ENCODE measurements at places on chromosomes 13 and 19.
A peak's percentile ranks its signal among the peaks of the same experiment; 100 is the strongest.

DNA sequence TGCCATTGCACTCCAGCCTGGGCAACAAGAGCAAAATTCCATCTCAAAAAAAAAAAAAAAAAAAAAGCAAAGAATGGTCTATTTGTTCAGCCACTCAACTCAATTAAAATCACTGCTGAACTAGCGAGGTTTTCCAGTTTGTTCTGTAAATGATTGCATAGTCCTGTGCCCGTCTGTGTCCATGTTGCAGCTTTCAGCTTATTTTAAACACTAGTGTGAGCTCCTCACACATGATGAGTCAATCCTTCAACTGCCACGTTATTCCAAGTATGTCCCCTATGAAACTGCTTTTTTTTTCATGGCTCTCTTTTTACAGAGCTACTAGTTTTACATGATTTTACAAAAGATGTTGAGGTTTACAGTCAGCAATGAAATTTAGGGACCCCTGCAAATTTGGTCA is 12.2 kb downstream of the SUGP2 start:
- DNase-seq, result no peak

DNA sequence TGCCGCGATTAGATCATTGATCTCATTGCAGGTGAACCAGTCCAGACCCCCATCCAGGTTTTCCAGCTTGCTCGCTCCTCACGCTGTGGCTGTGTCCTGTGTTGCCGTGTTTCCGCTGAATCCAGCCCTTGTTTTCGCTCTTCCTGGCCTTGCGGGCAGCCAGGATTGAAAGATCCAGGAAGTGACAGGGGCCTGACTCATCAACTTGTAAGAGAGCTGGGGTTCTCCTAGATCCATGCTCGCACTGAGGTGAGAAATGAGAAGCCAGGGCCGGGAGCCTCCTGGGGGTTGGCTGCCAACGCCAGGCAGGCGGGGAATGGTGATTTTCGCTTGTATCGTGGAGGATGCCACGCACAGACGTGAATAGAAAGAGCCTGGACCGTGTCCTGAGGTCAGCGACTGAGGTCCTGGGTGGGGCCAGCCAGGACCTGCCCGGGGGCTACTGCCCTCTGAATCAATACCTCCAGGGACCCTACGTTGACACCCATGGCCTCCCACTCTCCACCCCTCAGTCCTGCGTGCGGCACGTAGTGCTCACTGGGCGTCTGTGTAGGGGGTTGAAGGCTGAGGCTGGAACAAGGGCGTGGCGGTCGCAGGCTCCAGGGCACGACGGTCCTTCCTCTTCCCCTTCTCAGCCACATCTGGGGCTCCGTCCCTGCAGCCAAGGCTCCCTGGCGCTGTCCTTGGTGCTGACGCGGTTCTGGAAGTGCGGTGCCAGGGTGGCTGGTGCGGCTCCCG is 7.3 kb upstream of the PTPRH start:
- peak; percentile 94 for DNase-seq

DNA sequence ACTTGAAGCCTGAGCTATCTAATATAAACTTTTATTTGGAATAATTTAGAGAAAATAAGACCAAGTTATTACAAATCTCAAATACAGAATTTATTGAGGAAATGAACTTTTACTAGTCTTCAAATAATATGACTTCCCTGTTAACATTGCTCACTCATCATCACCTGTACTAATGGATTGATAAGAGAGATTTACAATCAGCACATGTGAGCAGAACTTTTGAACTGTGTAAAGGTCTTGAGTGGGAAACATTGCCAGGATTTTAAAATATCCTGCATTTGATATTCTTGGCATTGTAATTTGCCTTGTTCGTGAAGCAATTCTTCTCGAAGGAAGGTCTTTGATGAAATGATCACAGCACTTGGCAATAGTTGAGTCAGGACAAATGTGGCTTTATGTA is 111.9 kb downstream of the FGF9 start:
- no peak for DNase-seq

DNA sequence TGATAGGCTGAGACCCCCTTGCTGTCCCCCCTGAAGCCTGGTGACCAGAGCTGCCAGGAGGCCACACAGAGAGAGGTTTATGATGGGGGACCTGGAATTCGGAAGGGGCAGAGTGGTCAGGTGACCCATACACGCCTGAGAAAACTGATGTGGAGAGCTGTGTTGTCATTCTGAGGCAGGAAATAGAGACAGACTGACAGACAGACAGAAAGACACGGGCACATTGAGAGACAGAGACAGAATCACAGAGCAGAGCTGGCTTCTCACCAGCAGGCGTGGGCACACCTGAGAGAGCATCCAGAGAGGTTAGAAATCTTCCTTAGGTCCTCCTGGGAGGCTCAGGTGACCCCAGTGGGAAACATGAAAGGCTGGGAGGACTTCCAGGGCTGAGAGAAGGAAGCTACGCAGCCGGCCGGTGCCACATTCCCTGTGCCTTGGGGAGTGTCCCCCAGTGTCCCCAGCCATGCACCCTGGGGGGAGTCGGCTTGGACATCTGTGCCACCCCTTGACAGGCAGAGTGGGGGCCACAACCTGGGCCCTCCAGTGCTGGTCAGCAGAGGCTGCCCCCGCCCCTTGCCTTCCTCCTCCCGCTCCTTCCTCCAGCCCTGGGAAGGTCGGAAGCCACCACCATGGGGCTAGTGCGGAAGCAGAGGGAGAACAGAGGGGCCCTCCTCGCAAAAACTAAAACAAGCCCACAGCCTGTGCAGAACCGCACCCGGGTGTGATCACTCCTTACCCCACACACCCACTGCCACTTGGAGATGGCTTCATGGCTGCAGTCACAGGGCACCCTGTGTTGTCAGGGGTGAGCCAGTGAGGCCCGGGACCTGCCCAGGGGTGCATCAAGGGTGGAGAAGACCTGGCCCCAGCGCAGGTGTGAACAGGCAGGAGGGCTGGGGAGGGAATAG is 2.2 kb downstream of the FFAR1 start:
- no peak for DNase-seq

DNA sequence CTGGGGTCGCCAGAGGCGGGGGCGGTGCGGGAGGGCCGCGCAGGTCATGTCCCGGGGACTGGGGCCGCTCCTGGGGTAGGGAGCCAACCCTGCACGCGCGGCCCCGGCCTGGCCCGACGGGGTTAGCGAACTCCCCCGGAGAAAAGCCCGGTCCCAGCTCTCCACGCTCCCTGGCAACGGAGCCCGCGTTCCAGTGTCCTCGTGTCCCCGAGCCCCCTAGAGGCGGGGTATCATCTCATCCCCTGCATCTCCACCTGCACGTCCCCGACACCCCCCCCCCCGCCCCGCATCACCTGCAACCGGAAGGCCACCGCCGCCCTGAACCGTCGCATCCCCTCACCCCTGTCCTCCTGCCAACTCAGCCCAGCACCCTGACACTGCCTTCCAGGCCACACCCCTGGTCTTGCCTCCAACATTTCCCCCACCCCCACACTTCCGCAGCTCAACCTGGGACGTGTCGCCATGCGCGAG is 2.7 kb downstream of the WDR88 start:
- no peak for DNase-seq

GRCh38 chr13:62119739-62120700 is 704.4 kb upstream of the PCDH20 start:
- no peak for DNase-seq

DNA sequence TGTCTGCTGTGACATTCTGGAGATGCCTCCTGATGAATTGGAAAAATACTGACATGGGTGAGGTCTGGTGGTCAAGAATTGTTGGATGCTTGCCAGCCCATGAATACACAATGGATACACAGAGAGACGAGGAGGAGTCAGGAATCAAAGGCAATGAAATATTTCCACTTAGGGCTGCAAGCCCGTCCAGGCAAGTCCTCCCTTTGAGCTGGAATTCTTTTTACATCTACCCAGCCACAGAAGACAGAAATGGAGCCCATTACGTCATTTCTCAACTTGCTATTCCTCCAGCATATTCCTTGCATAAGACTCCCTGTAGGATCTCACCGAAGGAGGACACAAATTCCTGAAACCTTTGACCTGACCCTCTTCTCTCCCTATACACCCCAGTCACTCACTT is 15.7 kb upstream of the IGFL4 start:
- DNase-seq, result peak; percentile 55

- DNase-seq, result no peak
These were observed 4.5 kb downstream of the NTN5 start for GRCh38 chr19:48668332-48668731.

DNA sequence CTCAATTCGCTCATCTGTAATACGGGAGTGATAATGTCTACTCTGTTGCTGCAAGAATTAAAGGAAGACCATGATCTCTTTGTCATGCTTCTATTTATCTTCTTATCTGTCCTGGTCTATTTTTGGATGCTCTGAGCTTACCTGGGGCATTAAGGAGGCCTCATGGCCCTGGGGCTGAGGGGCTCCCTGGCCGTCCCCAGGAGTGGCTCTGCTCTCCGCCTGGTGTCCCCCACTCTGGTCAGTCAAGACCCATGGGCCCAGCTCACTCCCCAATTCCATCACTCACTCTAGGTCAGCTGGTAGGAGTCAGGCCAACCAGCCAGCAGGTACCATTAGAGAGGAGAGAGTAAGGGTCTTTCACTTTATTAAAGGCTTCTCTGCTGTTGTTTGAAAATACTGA is 1.1 kb upstream of the CHST8 start:
- no peak for DNase-seq

GRCh38 chr13:84980571-84980970 is 818.6 kb downstream of the SLITRK6 start:
- DNase-seq, result no peak

GRCh38 chr19:14561847-14562351 is 10.0 kb downstream of the NDUFB7 start:
- no peak for DNase-seq

- DNase-seq, result peak; percentile 73
These were observed 301.7 kb downstream of the NDFIP2 start for GRCh38 chr13:79782541-79783205.

DNA sequence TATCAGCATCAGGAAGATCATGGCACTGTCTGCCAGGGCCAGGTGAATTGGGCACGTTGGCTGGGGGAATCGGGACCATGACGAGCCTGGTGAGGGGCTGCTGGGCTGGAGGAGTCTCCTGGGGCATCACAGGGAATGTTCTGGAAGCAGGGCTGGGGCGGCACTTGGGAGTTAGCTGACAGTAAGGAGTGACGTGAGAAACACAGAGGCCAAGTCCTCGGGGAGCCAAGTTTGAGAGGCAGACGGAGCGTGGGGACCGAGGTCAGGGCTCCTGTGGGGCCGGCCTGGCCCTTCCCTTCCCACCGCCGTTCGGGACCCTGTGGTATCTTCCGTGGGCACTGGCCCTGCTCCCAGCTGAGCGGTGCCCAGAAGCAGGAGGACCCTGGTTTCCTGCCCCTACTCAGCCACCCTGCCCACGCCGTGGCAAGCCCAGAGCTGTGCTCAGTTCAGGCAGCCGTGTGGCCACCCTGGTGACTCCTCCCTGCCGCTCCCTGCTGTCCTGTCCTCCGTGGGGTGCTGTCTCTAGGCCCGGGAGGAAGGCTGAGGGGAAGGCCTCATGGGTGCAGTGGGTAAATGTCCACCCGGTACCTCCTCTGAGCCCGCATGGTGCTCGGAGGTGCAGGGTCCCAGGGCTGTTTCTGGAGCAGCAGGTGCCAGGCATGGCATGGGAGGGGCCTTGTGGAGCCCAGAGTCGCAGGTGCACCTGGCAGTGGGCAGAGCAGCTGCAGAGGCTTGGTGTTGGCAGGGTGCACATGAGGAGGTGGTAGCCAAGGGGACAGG is 25.2 kb downstream of the CRTC1 start:
- DNase-seq, result peak; percentile 73

All from COR-L47 (cell line).